Activated CD8-positive, alpha-beta memory T cell treated with anti-CD3 and anti-CD28 coated beads for 36 hours (primary cell): ENCODE measurements at places on chromosomes 4 and X. TPM values are rescaled to one million over a fixed set of nuclear protein-coding genes. Genes with fewer than 3 reads are reported as not detected.

TMEM271 gene
- not detected for total RNA-seq

USP27X gene
- 1.2 TPM for total RNA-seq

MAP3K15 gene
- total RNA-seq = 0.27 TPM

NWD2 gene
- not detected for total RNA-seq

CLDN2 gene
- not detected for total RNA-seq

SPANXA2 gene
- total RNA-seq = not detected

NHS gene
- total RNA-seq = 12.5 TPM

FGG gene
- total RNA-seq = not detected

TEX11 gene
- total RNA-seq = not detected

PLK4 gene
- total RNA-seq = 37.6 TPM

CXXC4 gene
- total RNA-seq = not detected

ADH1B gene
- not detected for total RNA-seq

SPARCL1 gene
- total RNA-seq = not detected

UGT2B11 gene
- total RNA-seq = not detected

FGFBP2 gene
- total RNA-seq = 2.5 TPM

SEPSECS gene
- 7.5 TPM for total RNA-seq

HSFX3 gene
- not detected for total RNA-seq

ZFP42 gene
- total RNA-seq = not detected

FGFBP1 gene
- not detected for total RNA-seq

BTC gene
- not detected for total RNA-seq

RELL1 gene
- 23.2 TPM for total RNA-seq

HTN3 gene
- not detected for total RNA-seq

SPATA4 gene
- not detected for total RNA-seq

RAB9A gene
- 26.6 TPM for total RNA-seq

SPATA18 gene
- total RNA-seq = 0.40 TPM

CSAG3 gene
- not detected for total RNA-seq

TRIM2 gene
- 0.11 TPM for total RNA-seq

SYP gene
- 2.7 TPM for total RNA-seq

XAGE1A gene
- not detected for total RNA-seq

RPS6KA6 gene
- total RNA-seq = 0.38 TPM

ITGB1BP2 gene
- total RNA-seq = 4.6 TPM

VCX2 gene
- not detected for total RNA-seq

ATOH1 gene
- not detected for total RNA-seq

TACC3 gene
- 144 TPM for total RNA-seq

SRPX gene
- total RNA-seq = not detected

DDIT4L gene
- total RNA-seq = 0.06 TPM

STS gene
- total RNA-seq = 1.9 TPM

ANK2 gene
- 0.55 TPM for total RNA-seq

CCDC158 gene
- not detected for total RNA-seq

HOPX gene
- 151 TPM for total RNA-seq

MAGED4B gene
- 2.3 TPM for total RNA-seq

REELD1 gene
- total RNA-seq = 0.08 TPM

ARHGAP24 gene
- not detected for total RNA-seq

RWDD4 gene
- total RNA-seq = 29.0 TPM

TMEM255A gene
- total RNA-seq = not detected

EPHA5 gene
- total RNA-seq = not detected

KDR gene
- total RNA-seq = not detected

AMOT gene
- 1.7 TPM for total RNA-seq

ITIH6 gene
- total RNA-seq = not detected

CLCN4 gene
- not detected for total RNA-seq

RBMXL3 gene
- total RNA-seq = not detected

PLS3 gene
- 0.82 TPM for total RNA-seq

FAM241A gene
- total RNA-seq = 6.6 TPM

JAKMIP1 gene
- 12.4 TPM for total RNA-seq
